Fibroblast of skin of right quadriceps (primary cell): ENCODE measurements at places on chromosomes 3 and 15.

DNA sequence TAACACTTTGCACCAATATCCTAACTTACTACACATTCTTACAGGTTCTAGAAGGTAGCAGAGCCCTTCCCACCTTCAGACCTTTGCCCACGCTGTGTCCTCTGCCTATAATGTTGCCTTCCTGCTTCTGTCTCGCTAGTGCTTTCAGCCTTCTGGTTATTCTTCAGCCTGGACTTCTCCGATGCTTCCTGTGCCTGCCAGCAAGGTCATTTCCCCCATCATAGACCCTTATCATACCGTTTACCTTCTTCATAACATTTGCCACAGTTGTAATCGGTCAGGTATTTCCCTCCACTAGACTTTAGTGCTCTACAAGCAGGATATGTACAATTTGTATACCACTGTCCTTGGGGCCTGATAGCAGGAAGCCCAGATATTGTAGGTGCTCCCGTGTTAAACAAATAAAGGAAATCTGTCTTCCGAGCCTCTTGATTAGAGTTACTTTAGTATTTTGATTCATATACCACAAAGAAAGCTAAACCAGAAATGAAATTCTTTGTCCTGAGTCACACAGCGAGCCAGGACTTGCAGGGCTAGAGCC lies 35.8 kb upstream of the CMTM7 start:
- no peak for DNase-seq

DNA sequence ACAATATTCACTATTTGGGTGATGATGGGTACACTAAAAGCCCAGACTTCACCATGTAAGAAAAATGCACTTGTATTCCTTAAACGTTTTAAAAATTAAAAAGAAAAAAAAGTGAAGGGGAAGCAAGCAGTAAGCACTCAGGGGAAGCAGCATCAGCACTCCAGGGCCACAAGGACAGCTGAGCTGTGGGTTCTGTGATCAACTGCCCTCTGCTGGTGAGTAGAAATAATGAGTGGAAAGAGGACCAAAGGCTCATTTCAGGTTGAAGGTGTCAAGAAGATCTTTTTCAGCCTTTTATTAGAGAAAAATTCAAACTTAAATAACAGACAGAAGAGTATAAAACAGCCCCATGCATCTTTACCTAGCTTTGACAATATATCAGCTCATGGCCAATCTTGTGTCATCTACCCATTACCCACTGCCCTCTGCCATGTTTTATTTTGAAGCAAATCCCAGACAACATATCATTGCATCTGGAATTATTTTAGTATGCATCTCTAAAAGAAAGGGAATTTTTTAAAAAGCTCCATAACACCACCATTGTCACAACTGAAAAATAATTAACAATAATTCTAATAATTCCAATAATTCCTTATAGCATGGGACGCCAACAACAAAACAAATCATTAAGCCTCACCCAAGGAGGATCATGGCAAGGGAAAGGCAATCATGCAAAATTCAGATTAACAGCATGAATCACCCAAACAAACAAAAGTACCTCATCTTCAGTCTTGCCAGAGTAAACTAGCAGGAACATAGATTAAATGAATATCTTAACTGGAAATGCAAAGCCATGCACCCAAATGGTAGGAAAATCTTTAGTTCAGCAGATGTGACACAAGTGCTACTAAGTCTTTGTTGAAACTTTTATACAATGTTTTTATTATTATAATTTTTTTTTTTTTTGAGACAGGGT lies 42.5 kb downstream of the TAMM41 start:
- peak; percentile 57 for DNase-seq

- peak; percentile 25 for DNase-seq
Observed at GRCh38 chr3:128322030-128323022, 144.4 kb downstream of the DNAJB8 start.

DNA sequence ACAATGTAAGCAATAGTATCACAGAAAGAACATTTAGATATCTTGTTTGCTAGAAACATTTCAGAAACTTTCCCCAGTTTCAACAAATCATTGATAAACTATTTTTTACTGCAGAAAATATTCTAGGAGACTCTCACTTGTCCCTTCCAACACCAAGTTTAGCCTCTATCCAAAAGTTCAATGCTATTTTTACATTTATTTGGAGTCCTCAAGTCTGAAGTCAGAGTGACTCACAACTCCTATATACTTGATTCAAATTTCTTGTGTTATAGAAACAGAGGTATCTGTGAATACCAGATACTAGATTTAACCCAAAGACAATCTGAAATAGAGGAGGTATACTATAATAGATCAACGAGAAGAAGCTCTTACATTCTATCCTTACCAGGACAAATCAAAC lies 49.6 kb downstream of the RFX7 start:
- DNase-seq, result peak; percentile 15

DNA sequence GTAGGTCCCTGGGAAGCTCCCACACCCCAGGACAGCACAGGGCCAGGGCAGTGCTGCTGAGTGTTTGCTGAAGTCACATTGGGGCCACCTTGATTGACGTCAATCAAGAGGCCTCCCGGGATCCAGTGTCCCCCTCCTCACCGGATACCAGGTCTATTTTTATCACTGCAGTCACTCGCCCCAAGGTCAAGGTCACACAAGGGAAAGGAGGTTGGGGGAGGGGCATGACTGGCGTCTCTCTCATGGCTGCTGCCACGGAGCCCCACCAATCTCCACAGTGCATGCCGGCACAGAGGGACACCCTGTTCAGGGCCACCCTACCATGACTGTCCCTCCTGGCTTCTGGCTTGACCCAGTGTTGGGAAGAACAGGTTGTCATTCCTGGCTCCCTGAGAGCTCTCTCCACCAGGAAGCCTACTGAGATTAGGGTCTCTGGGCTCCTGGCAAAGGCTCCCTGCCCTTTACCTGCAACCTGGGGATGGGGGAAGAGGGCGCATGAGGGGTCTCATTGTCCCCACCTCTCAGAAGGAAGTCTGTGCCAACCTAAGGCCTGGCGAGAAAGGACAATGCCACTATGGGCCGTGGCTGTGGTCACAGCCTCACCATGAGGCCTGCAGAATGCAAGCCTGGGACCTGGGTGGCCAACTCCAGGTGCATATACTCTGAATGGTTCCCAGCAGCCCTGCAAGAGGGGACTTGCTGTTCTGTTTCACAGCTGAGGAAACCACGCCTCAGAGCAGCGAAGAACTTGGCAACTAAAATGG lies 1.5 kb downstream of the MYL3 start:
- DNase-seq, result no peak

DNA sequence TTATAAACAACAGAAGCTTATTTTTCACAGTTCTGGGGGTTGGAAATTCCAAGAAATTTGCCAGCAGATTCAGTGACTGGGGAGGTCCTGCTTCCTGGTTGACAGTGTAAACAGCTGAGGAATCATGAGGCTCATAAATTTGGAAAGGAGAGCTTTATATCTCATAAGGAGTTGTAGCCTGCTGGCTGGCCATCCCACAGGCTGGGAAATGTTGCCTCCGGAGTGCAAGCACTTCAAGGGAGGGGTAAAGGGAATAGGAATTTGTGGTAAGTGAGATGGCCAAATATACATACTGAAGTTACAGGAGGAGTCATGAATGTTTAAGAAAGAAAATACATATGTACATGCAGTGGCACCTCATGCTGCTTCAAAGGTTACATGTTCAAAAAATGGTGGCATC lies 217.2 kb upstream of the CBLB start:
- DNase-seq, result peak; percentile 26
